ENCODE measurements at places on chromosomes 6 and 20.

- no peak for DNase-seq
Measured at GRCh38 chr6:20810727-20811108, 276.5 kb downstream of the CDKAL1 start.

DNA sequence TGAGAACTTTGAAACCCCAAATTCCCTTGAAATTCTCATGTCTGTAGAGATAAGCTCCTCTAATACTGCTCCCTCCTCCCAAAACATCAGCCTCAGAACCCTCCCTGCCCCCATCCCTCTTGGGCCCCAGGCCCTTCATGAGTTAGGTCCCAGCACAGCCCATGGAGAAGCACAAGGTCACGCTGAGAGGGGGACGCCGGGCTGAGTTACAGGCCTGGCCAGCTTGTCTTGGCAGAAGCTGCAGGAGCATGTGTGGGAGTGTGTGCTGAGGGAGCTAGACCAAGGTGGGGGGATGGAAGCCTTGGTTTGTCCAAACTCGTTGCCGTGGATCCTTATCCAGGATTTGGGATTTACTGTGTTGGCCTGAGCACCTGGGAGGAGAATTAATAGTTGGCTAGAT lies 8.5 kb upstream of the PTCRA start:
- no peak for DNase-seq

DNA sequence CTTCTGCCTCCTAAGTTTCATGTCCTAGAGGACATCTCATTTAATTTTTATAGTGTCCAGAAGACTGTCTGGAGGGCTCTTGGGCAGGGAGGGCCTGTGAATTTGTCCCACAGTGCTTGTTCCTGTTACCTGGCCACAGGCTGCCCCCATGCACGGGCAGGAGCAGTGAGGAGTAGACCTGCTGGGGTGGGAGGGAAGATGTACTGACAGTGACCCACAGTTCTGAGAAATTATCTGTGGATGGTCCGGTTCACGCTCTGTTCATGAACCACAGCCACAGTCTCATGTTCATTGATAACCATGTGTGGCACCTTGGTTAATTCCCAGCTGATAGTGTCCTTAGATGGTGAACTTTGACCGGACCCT lies 18.8 kb upstream of the ZNF831 start:
- no peak for DNase-seq

DNA sequence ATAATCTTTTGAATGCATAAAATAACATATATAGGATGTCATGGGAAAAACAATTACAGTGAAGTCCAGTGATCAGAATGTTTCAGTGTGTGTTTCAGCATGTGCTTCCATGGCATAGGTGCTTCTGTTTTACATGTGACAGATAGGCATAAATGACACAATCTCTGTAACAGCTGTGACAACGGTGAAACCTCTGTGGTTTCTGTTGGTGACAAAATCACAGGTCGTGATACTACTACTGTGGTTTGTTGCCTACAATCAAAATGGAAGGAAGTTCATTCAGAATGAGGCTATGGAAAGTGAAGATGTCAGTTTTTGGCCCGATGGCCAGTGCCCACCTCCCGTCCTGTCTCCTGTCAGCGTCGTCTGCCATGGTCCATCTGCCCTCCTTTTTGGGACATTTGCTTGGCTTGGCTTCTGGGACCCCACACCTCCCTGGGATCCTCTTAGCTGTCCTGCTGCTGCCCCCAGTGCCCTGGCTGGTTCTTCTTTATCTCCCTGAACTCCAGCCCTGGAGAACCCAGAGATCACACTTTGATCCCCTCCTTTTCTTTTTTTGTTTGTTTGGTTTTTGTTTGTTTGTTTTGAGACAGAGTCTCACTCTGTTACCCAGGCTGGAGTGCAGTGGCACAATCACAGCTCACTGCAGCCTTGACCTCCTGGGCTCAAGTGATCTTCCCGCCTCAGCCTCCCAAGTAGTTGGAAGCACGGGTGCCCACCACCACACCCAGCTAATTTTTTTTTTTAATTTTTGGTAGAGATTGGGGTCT lies 79.3 kb upstream of the NAA20 start:
- no peak for DNase-seq

DNA sequence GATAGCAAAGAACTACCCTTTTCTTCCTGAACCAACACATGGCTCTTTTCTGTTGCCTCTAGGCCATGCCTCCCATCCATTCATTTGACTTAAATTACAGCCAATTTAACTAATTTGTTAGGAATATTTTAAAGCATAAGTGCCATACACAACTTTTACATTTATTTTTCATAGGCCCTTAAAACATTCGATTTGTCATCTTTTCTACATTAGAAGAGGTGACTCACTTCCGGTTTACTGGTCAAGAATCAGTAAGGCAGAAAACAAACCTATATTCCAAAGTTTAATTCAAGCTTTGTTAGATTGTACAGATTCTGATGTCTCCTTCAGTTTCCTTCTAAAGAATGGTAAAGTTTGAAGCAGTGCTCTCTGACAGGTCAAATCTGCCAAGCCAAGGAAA lies 344.3 kb downstream of the SAMD5 start:
- no peak for DNase-seq

DNA sequence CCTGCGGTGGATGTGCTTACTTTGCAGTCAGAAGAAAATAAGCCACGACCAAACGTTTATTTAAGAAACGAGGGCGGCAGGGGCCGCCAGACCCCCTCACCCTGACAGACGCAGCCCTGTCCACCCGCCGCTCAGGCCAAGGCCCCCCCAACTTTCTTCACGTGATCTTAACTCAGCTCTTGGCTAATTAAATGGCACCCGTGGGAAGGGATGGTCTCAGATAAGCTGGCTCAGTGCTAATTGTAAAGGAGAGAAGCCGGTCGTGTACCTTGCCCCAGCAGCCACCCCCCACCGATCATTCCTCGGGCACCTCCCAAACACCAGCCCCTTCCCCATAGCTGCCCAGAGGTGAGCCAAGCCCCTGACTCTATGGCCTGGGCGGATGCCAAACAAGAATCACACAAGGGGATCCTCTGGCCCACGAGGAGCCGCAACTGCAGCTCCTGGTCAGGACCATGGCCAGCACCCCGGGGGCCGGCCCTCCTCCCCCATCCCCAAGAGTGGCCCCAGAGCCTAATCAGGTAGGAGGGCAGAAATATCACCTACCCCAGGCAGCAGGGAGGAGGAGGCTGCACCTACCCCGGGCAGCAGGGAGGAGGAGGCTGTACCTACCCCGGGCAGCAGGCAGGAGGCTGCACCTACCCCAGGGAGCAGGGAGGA lies 11.2 kb downstream of the KCNQ2 start:
- no peak for DNase-seq

DNA sequence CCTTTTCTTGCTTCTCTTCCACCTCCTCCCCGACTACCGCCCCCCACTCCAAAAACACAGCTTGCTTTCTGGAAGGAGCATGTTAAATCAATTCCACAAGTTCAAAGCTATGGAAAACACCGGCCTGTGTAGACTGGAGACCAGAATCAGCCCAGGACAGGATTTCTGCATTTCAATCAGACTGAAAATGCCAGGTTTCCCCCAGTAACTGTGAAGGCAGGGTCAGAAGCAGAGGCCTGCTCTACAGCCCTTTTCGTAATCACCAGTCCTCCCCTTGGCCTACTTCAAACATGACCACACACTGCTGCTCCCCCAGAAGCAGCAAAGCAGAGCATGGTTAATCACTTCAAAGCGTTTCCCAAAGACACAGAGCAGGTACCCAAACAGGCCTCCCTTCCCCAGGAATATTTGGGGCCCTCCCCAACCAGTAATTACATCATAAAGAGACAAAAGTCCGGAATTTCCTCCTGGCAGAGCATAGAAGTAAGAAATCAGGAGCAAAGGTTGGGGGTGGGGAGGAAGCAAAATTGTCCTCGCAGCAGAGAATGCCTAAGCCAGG lies 38.4 kb downstream of the ZMYND8 start:
- no peak for DNase-seq

- DNase-seq: no peak
Measured at GRCh38 chr6:81590314-81590691, 162.2 kb downstream of the TENT5A start.

DNA sequence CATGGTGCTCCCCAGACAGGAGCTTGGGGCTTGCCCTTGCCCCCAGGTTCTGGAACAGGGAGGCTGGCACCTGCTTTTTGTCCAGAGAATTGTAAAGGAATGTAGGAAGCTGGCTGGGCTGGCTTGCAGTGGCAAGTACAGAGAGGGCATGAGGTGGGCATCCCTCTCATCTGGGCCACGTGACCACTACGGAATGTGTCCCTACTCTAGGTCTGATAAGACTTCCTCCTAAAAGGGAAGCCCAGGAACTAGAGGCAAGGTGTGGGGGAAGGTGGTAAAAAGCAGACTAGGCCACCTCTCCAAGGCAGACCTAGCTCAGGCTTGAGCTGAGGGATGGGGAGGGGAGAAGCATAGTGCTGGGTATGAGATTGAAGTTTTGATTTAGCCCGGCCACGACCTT lies 38.8 kb downstream of the UNC5CL start:
- DNase-seq: no peak

- no peak for DNase-seq
Measured at GRCh38 chr6:138387577-138388368, 10.1 kb downstream of the SMIM28 start.

DNA sequence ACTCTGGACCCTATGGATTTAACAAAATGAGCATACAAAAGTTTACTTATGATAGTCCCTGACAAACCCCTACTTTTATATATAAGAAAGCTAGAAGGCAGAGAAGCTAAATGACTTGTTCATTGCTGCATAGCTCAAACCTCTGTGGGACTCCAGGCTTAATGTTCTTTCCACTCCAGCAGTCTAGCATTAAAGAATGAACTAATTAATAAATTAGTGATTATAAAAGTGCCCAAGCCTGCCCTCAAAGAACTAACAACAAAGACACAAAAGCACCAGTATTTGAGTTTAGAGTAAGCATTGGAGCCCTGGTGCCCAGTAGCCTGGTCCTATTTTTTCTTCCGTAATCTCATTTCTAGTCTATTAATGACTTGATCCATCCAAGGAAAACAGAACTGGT lies 59.9 kb downstream of the LAMA4 start:
- no peak for DNase-seq

- DNase-seq: peak; percentile 40
Measured at GRCh38 chr20:24747881-24748595, 201.0 kb upstream of the CST7 start.

- no peak for DNase-seq
Measured at GRCh38 chr6:90346729-90347128, 50.1 kb upstream of the BACH2 start.

DNA sequence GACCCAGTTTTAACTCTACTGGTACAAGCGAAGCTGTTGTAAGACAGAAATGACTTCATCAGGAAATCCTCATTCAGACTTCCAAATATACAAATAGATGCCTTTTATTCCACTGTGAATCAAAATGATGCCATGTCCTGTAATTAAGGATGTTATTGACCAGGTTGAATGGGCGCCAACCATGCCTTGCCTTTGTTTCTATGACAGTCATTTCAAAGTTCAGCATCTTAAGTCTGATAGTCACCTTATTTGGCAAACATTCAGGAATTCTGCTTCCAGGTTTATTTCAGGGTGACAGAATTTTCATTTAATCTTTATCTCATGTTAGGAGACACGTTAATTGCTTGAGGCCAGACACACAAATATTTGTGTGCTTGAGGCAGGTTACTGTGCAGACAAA lies 592.8 kb upstream of the JAG1 start:
- DNase-seq: no peak

GRCh38 chr6:35955071-35955470 lies 34.2 kb upstream of the SRPK1 start:
- no peak for DNase-seq

- no peak for DNase-seq
Measured at GRCh38 chr6:73640179-73640750, 13.5 kb downstream of the SLC17A5 start.

GRCh38 chr20:23123886-23124285 lies 37.8 kb upstream of the CD93 start:
- no peak for DNase-seq

- no peak for DNase-seq
Measured at GRCh38 chr20:2285613-2286012, 10.2 kb upstream of the TGM3 start.

DNA sequence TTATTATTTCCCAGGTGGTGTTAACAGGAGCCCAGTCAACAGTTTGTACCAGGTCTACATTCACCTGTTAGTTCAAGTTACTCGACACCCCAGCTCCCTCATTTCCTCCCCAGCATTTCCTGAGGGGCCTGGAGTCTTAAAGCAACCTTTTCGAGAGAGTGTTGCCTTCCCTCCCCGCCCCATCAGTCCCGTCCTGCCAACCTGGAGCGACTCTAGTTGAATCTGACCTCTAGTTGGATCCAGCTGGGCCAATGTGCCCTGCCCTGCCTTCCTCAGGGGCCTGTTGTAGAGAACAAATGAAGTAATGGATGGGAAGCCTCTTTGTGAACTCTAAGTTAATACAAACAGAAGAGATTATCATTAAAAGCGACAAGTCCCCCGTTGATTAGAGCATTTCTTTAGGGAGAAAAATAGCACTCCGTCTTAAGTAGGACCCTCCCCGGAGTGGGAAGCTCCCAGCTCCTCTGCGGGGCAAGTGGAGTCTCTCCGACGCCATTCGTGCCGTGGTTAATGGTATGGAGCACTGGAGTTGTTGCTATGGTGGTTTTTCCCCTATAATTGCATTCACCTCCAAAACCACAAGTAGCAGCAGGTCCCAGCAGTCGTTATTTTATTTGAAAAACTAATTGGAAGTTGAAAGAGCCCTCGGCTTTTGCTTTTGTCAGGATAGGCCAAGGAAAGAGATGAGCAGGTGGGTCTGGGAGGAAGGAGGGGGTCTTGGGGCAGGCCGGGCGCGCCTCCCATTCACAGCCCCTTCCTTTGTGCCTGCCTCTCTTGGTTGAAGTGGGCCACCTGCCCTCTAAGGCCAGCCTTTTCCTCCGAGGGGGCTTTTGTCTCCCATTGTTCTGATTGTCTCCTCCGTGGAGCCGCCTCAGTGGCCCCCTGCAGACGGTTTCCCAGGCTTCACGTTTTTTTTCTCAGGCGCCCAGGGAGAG lies 16.1 kb downstream of the GHRH start:
- DNase-seq: no peak

- DNase-seq: no peak
Measured at GRCh38 chr6:166770216-166771116, 143.4 kb upstream of the RPS6KA2 start.

- no peak for DNase-seq
Measured at GRCh38 chr20:13231031-13231752, 10.1 kb downstream of the ISM1 start.

GRCh38 chr20:21323640-21324039 lies 20.5 kb downstream of the XRN2 start:
- DNase-seq: no peak

DNA sequence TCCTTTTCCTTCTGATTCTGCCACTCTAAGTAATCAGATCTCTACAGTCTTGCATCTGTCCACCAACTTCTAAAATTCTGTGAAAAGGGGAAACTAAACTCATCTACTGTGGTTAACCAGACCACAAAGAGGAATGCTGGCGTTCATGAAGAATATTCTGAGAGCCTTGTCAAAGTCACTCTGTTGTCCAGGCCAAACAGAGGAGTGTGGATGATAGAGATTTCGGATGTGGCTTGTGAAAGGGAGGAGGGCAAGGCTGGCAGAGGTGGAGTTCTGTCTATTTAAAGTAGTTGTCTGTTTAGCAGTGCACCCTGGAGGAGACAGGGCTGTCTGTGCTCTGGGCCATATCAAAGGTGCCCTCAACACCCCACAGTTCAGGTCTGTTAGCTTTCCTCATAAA lies 33.9 kb downstream of the CCN2 start:
- no peak for DNase-seq
